ENCODE measurements at places on chromosomes 3 and 15. TPM values are rescaled to one million over a fixed set of nuclear protein-coding genes. Genes with fewer than 3 reads are reported as not detected.

Gene OR5K2
- not detected for total RNA-seq

Gene CCDC9B
- total RNA-seq: 56.5 TPM

Gene GOLGA6L9
- total RNA-seq: 7.9 TPM

Gene IL5RA
- not detected for total RNA-seq

Gene GOLGA8M
- 5.7 TPM for total RNA-seq
